Stimulated activated CD8-positive, alpha-beta memory T cell treated with anti-CD3 and anti-CD28 coated beads, Interleukin-15, amount 100 ng/mL, for 4 hours (primary cell): ENCODE measurements at places on chromosomes 1 and 21.

- no peak for DNase-seq
These were observed 30.0 kb downstream of the BATF3 start for GRCh38 chr1:212669600-212669999.

DNA sequence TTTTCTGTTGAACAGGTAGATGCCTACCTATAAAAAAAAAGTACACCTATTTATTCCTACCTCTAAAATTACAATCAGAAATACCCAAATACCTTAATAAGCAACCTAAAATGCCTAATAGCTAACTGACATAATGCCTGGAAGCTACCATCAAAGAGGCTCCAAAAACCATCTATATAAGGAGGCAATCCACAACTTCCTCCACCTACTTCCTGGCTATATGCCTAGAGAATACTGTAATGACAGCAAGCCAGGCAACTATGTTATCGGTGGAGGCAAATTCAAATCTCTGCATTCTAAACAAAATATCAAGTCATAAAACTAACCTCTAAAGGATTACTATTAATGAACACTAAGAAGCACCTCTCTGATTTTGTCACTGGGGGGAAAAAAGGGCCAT is 10.1 kb downstream of the ZNF644 start:
- DNase-seq = no peak

DNA sequence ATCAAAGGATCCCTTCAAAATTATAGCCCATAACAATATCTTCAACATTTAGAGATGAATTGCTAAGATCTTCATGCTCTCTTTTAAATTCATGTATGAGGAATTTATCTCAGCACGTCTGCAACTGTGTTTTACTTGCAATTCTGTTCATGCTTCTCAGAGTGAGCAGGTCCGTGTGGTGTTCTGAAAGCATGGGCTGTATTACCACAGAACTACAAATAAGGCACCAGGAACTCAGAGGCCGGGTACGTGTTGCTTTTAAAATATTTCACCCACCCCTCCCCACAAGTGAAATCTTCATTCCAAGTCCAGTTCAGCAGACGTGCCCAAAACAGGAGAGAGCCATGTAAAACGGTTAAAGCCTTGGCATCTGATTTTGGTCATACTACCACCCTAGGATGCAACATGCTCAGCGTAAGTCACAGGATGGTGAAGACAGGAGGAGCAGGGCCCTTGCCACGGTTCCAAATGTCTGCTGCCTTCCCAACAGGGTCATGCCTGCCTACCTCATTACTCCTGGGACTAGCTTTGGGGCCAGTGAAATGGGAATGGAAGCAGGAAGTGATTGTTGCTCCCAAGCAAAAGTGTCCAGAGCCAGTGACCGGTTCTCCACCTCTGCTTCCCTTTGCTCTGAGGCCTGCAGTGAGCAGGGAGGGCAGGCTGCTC is 133.7 kb downstream of the PTPN14 start:
- DNase-seq = no peak

- no peak for DNase-seq
These were observed 6.1 kb downstream of the C1orf21 start for GRCh38 chr1:184392779-184393522.

- DNase-seq = no peak
These were observed 40.7 kb downstream of the CASQ2 start for GRCh38 chr1:115727706-115728249.

GRCh38 chr21:35573472-35574374 is 486.6 kb downstream of the SETD4 start:
- no peak for DNase-seq

- DNase-seq = no peak
These were observed 21.1 kb upstream of the F3 start for GRCh38 chr1:94562519-94563260.
